ENCODE measurements at places on chromosomes 2 and 18.
A peak's percentile ranks its signal among the peaks of the same experiment; 100 is the strongest.

GRCh38 chr18:32884543-32884942 is 111.7 kb upstream of the KLHL14 start:
- no peak for DNase-seq

DNA sequence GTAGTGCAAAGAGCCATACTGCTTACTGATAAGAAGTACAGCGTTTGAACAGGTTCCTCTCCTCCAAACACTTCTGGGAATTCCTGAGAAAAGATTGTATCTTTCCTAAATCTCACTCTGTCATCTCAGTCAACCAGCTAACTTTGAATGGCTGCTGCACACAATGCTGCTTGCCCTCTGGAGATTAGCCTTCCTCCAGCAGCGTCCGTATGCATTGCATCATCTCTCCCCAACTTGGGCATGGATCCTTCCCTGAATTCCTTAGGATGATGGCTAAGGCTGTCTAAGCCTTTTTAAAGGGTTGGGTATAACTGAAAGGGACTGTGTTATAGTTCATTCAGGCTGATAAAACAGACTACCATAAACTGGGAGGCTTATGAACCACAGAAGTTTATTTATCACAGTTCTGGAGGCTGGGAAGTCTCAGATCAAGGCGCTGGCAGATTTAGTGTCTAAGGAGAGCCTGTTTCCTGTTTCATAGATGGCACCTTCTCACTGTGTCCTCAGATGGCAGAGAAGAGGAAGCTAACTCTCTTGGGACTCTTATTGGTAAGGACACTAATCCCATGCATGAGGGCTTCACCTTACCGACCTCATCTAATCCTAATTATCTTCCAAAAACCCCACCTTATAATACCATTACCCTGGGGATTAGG is 105.3 kb downstream of the PAX3 start:
- DNase-seq: peak; percentile 10

GRCh38 chr18:77314952-77315351 is 65.3 kb downstream of the GALR1 start:
- DNase-seq: no peak

GRCh38 chr2:120614901-120615300 is 120.8 kb upstream of the GLI2 start:
- no peak for DNase-seq

GRCh38 chr2:10385933-10386773 is 62.0 kb downstream of the ODC1 start:
- peak; percentile 29 for DNase-seq

DNA sequence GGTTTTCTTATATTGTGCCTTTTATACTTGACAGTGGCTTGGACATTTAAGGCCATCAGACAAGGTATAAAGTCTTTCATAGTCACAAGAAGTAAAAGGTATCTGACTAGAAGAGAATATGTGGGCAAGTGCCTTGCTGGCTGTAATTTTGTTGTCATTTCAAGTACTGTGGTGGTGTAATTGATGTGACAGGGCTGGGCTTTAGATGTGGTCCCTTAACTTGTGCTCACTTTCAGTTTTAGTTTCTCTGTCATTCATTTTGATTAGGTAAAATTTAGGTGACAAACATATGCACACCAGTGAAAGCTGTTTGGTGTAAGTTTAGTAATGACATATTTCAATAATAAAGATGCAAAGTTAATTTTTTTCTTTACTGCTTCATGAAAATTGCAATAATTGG is 31.2 kb upstream of the TBR1 start:
- no peak for DNase-seq

DNA sequence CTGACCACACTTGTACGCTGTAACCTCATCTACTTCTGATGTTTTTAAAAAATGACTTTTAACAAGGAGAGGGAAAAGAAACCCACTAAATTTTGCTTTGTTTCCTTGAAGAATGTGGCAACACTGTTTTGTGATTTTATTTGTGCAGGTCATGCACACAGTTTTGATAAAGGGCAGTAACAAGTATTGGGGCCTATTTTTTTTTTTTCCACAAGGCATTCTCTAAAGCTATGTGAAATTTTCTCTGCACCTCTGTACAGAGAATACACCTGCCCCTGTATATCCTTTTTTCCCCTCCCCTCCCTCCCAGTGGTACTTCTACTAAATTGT is 2.1 kb downstream of the RHOB start:
- DNase-seq: no peak

DNA sequence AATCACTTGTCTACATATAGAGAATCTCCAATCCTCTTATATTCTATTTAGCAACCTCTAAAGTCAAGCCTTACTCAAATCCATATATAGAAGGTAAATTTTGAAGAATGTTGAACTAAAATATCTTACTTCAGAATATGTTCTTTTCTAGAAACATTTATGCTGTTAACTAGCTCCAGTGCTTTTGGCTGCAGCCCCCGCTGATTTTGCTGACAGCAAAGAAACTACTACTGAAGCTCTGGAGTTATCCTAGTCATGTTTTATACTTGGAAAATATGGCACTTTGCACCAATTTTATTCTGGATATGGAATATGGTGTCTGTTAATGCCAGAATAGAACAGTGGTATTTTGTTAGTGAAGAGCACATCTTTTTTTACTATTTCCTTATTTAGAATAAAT is 212.4 kb upstream of the FSIP2 start:
- DNase-seq: no peak

GRCh38 chr2:74421221-74421870 is at the start of the genes C2orf81 and WDR54:
Gene C2orf81, minus strand, starts transcription at chr2:74421619. Its CDS starts 59 bp downstream, at chr2:74421560.
Gene WDR54, plus strand, starts transcription at chr2:74421730. Its CDS starts 424 bp downstream, at chr2:74422154.
- peak; percentile 87 for DNase-seq

DNA sequence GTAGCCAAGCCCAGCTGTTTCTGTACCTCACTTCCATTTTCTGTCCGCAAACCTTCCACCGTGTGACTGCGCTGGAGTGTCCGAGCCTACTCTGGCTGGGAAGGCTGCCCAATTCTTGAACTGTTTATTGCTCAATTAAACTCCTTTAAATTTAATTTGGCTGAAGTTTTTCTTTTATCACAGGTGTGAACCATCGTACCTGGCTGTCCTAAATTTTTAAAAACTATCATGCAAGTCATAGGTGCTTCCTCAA is 6.2 kb upstream of the RNU2-63P start:
- no peak for DNase-seq

DNA sequence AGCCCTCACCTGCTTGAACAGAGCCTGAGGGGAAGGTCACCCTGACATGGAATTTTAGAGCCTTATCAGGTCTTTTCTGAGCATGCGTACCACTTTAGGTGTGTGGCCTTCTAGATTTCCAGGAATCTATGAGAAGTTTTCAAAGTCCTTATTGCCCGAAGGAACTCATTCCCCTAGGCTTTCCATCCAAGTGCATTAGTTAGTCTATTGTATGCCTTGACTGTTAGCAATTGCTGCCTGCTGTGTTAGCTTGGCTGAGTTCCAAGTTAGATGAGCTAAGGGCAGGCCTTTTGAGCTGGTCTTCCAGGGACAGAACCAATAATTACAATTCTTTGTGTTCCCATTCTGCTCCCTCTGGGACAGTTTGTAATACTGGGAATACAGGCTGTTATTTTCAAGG is 30.8 kb upstream of the PUM2 start:
- no peak for DNase-seq

DNA sequence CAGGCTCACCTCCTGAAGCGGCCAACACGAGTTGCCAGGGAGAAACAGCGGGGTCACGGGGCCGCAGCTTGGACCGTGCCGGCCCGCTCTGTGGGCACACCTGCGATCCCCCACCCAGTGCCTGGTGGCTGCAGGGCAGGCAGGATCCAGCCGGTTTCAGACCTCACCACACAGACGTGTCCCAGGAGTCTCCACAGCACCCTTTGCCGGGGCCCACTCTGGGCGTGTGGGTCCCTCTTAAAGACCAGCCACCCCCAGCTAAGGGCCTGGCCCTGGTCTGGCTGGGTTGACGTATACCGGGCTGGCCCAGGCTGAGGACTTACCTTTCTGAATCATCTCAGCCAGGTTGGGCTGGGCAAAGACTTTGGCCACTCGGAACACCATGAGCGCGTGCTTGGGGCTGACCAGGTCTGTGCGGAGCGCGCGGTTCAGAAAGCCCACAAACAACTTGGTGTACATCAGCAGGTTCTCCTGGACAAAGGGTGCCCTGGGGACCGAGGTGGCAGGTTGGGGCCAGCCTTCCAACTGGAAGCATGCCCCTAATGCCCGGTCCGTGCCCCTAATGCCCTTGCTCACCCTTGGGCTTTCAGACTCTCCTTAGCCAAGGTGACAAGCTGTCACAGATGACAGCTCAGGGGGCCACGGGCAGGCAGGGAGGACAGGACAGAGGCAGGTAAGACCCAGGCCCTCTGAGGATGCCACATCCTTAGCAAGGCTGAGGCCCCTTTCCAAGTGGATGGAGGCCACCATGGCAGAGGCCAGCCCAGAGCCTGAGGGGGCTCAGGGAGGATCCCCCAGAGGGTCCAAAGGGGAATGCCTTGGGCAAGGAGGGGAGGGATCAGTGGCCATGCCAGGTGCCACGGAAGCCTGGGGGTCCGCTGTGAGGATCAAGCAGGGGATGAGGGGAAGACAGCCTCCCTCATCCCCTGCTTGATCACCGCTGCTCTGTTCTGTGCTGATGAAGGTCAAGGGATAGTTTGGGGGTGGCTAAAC is 10.2 kb upstream of the CCDC74B start:
- DNase-seq: no peak

DNA sequence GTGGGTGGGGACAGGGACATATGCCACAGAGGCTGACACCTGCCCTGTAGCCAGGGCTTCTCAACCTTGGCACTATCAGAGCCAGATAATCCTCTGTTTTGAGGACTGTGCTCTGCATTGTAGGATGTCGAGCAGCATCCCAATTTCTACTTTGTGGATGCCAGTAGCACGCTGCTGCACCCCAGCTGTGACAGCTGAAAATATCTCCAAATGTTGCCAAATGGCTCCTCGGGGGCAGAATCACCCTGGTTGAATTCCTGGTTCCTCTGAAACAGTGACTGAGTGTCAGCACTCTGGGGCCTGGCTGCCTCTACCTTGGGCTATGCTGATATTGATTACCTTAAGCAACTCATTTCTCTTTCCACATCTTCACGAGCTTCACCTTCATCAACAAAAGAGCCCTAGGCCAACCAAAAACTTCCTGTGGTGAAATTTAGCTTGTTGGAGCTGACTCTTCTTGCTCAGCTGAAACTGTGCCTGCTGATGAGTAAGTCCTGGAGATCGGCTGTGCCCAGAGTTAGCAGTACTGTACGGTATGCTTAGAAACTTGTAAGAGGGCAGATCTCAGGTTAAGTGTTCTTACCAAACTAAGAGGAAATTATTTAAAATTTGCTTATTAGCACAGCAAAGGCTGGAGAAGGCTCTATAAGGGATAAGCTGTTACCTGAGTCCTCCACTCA is 138.1 kb downstream of the SEPTIN10 start:
- DNase-seq: peak; percentile 39

- peak; percentile 78 for DNase-seq
These were observed 353.1 kb downstream of the IRS1 start for GRCh38 chr2:226446406-226447001.

DNA sequence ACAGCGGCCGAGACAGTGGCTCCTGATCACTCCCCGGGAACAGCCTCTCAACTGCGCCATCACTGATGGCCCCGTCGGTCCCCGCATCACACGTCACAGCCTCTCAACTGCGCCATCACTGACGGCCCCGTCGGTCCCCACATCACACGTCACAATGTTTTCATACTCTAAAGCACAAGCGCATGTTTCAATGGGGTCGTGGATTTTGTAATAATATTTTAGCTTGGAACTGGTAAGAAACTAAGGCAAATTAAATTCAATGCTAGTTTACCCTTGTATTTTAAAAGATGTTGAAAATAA is 44.2 kb upstream of the CTDP1 start:
- DNase-seq: no peak

DNA sequence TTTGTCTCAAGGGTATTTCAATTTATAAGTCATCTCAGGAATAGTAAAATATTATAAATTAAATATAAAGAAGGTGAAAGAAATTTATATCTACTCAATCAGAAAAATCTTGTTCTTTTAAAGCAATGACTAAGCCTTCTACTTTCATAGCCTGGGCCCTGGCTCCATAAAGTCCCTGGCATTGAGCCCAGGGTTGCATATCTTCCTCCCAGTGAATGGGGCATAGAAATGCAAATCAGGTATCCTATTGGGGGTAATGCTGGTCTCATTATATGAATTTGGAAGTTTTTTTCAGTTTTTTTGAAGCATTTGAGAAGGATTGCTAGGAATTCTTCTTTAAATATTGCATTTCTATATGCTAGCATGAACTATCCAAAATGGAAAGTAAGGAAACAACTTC is 73.9 kb upstream of the MC2R start:
- no peak for DNase-seq

DNA sequence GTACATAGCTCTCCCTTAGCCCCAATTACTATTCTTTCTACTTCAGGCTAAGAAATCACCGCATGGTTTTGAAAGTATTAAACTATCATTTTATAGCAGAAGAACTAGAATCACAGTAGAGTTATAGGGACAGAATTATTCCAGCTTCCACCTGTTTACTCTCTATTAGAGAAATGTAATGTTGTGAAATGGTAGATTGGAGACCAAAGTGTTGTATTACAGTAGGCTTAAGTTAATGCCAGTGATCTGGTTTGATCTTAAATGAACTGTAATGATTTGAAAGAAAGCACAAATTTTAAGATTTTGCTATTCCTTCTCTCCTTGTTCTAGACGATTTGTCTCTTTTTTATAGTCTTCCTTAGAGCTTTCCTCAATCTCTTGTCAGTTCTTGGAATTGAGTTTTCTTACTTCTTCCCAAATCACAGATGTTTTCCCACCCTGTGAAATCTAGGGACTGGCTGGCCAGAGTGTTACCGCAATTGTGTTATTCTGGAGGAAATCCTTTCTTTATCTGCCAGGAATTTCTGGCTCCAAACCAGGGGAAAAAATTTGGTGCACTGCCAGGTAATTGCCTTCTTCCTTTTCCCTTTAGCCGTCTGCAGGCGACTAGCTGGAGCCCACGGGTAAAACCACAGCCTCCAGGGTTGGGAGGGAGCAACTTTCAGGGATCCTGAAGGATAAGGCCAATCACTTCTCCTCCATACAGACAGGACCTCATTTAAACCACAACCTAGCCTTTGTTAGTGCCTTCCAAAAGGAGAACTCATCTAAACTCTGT is 51.7 kb downstream of the NOP58 start:
- DNase-seq: peak; percentile 94

- DNase-seq: no peak
These were observed 1.6 kb downstream of the ASXL3 start for GRCh38 chr18:33579349-33580215.

DNA sequence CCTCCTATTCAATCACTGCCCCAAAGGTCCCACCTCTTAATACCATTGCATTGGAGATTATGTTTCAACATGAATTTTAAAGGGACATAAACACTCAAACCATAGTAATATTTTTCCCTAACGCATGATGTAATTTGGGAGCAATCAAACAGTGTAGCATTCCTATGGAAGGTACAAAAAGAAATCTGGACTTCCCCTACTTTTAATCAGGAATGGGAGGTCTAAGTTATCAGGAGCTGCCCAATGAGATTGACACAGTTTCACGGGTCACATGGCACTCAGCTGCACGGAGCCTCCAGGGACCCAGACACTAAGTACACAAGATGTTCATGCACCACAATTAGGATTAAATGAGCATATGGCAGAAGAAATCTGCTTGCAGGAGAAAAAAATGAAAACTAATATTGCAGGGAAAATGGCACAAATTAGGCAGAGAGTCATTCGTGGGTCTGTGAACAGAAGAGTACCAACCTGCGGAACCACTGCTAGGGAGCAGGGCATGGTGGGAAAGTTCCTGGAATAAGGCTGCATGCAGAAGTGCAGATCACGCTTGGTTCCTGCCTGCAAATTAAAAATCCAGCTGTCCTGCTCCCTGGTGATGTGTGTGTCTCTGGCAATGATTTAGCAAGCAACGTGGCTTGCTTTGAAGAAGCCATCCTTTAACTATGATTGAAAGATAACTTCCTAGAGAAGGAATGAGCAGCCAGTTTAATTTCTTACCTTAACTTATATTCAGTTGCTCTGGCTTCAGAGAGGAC is 326.6 kb upstream of the ID2 start:
- DNase-seq: peak; percentile 61

Measured in fibroblast of skin of abdomen (primary cell).